Dermis blood vessel endothelial cell (primary cell): ENCODE measurements at places on chromosomes 5 and 9. TPM values are rescaled to one million over a fixed set of nuclear protein-coding genes. Genes with fewer than 3 reads are reported as not detected.

DNA sequence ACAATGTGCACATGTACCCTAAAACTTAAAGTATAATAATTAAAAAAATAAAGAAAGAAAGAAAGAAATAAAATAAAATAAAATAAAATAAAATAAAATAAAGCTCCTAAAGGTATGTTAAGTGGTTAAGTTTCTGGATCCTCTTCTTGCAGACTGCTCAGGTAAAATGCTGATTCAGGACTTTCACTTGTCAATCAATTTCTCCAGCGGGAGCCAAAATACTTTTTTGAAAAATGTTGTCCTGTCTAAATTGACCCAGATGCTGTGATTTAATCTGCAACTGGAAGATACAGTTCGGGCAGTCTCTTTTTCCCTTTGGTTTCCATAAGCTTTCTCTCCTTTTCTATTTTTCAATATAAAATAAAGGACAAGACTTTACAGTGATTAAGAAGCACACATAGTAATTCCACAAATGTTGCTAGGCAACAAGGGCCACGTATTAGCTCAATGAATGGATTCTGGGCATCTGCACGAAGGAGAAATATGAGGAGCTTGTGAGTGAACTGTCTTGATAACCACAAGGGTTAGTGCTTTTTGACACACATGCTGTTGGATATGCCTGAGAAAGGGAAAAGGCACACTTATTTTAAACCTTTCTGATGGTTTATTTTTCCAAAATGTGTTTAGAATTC, 38.6 kb downstream of the HTR4 start:
- DNase-seq = no peak

DNA sequence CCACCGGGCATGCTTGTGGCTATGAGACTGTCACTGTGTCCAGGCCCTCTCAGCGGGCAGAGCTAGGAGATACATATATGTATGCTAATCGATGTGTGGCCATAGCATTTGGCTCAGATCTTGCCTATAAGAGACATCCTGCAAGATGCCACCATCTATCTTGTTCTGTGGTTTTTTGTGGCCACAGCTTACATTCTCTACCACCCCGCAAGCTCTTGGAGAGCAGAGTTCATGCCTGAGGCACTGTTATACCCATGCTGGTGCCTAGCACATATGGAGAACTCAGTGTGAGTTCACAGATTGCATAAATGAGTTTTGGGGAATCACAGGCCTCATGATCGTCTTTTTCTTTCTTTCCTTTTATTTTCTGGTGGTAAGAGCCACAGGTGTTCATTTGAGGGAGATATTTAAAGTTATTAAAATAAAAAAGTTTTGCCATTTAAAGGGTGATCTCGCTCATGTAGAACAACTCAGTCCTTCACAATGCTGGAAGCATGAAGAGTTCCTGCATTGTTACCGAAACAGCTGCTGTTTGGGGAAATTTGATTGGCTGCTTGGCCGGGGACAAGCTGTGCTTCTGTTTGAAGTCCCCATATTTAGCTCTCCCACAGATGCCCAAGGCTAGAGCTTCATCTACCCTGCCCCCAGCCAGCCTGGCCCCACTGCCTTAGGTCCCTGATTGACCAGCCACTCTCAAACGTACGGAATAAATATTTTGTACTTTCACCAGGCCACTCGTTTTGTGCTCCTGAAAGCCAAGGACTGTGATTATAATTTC, 169.2 kb upstream of the MAP1B start:
- DNase-seq = no peak

The GDA gene
- 0.17 and 0.19 TPM in 2 replicates for total RNA-seq

The PTGER4 gene
- total RNA-seq = 12.3 and 23.5 TPM in 2 replicates

The CDH9 gene
- not detected in 2 replicates for total RNA-seq
